ENCODE measurements at places on chromosomes 13 and 19.

GRCh38 chr13:113417836-113418721 is 35.2 kb downstream of the ADPRHL1 start:
- DNase-seq = no peak

- DNase-seq = no peak
These were observed 194.9 kb downstream of the LACC1 start for GRCh38 chr13:44074611-44075010.

GRCh38 chr19:45785097-45785496 is 2.8 kb upstream of the DMPK start:
- DNase-seq = no peak

GRCh38 chr13:32548837-32549236 is 10.2 kb upstream of the N4BP2L2 start:
- DNase-seq = no peak

DNA sequence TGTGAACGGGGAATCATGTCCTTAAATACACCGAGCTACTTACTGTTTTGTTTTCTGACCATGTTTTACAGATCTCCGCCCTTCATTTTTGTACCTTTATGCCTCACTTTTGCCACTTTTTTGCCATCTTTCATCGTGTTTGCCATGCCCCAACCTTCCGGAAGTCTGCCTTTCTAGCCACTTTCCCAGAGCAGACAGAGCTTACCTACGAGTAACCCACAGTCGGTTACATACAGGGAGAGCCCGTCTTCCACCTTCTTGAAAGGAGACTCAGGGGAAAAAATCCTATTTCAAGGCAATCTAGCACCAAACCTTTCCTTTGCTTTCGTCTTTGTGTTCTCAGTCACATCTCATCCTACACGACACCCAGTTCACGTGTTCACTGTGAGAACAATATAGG is 26.1 kb downstream of the RFPL4AL1 start:
- DNase-seq = no peak
